Ascending aorta (tissue), 2 donors: ENCODE measurements at places on chromosomes 6 and 20.
A peak's percentile ranks its signal among the peaks of the same experiment; 100 is the strongest.

DNA sequence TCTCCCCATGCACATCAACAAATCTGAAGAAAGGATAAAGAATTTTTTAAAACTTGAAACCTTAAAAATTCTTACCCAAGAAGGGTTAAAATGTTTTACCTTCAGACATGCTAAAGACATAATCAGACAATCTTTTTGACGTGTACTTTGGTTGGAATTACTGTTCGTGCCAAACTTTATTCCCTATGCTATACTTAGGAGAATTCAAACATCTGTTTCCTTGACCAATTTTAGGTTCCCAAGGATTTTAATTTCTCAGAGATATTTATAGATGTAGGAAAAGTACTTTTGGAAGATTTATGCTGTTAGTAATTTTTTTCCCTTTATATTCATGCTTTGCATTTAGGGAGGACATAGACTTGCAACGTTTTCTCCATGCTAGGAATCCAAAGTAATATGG, 108.4 kb downstream of the AFG1L start:
- no peak overlapping the region for H3K4me3 ChIP-seq
- H3K36me3 ChIP-seq, result no peaks in the 10 kb centered on the region
- no peaks in the 10 kb centered on the region for H3K27me3 ChIP-seq
- DNase-seq, result no peak
- no peaks in the 10 kb centered on the region for H3K4me1 ChIP-seq

- H3K36me3 ChIP-seq, result no peaks in the 10 kb centered on the region
- no peaks in the 10 kb centered on the region for H3K27me3 ChIP-seq
- H3K4me1 ChIP-seq, result no peaks in the 10 kb centered on the region
- H3K27ac ChIP-seq, result no peak overlapping the region
Observed at GRCh38 chr6:5133943-5134342, 48.8 kb downstream of the PPP1R3G start.

GRCh38 chr6:5084360-5084780, 771 bp upstream of the PPP1R3G start:
- H3K4me3 ChIP-seq, result peak overlapping the region; percentile 70
- H3K36me3 ChIP-seq, result no peaks in the 10 kb centered on the region
- H3K27me3 ChIP-seq, result no peaks in the 10 kb centered on the region
- no peak for DNase-seq
- H3K4me1 ChIP-seq, result peaks cover 7% of the 10 kb centered on the region

DNA sequence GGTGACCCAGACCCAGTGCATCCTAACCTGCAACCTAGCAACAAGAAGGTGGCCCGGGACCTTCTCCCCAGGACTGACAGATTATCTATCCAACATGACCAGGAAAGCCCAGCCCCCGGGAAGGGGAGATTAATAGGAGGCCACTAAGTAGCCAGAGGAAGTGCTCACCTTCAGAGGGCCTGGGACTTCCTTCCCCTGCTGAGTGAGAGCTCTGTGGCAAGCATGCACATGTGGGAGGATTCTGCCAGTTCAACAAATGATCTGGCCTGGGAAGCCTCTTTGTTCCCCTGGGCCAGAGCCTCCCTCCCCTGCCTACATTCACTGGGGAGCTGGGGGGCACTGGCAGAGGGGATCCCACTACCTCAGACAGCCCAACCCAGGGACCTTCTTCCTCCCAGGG, 39.6 kb downstream of the SHLD1 start:
- no peaks in the 10 kb centered on the region for H3K27me3 ChIP-seq
- H3K36me3 ChIP-seq, result peaks cover 8% of the 10 kb centered on the region
- DNase-seq, result no peak
- no peak overlapping the region for H3K4me3 ChIP-seq

DNA sequence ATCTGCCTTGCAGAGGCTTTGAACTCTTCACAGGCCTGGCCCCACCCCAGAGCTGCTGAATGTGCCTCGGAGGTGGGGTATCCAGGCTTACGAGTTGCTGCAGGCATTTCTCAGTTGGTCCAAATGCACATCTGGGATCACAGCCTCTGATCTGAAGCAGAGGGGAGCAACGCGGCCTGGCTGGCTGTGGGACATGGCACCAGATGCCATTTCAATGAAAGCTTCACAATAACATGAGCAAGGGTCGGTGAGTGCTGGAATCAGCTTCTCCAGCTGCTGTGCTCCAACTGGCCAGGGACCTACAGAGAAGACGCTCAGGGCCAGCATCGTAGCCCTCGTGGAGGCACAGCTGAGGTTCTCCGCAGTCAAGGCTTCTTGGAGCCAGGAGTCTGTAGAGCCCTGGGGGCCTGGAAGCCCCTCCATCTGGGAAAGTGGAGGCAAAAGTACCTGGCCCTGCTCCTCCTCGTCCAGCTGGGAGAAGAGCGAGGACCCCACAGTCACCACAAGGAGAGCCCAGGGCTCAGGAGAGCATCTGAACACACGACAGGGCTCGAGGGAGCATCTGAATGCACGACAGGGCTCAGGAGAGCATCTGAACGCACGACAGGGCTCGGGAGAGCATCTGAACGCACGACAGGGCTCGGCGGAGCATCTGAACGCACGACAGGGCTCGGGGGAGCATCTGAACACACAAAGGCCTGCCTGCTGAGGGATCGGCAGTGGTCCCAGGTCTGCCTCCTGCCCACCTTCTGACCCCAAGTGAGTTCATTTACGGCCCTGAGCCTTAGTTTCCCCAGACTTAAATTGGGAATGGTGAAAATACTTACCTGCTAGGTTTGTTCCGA, 165.2 kb downstream of the DLL1 start:
- H3K36me3 ChIP-seq, result no peaks in the 10 kb centered on the region
- H3K27ac ChIP-seq, result no peak overlapping the region
- DNase-seq, result peak; percentile 52
- H3K4me1 ChIP-seq, result no peaks in the 10 kb centered on the region
- H3K27me3 ChIP-seq, result peaks cover 4% of the 10 kb centered on the region
- H3K4me3 ChIP-seq, result no peak overlapping the region
